ENCODE measurements at places on chromosomes 12 and 14.

DNA sequence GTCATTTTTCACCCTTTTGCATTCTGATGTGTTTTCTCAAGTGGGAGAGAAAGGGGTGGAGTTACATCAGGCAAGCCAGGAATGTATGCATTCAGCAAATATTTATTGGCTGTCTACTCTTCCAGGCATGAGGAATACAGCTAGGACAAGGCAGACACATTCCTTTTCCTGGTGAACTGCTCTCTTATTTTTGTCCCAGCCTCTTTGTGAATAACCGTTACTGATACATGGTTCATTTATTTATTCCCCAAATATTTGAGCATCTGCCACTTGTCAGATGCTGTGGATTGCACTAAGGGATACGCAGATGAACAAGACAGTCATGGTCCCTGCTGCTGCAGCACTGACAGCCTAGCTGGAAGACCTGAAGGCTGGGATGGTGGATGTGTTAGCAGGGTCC lies 6.1 kb downstream of the PELI2 start:
- DNase-seq, result no peak

GRCh38 chr12:94798113-94798512 lies 147.8 kb upstream of the TMCC3 start:
- no peak for DNase-seq

- no peak for DNase-seq
Observed at GRCh38 chr12:12628013-12628412, 16.3 kb downstream of the CREBL2 start.

- DNase-seq, result no peak
Observed at GRCh38 chr12:50085615-50086072, 502 bp downstream of the SMARCD1 start.

GRCh38 chr12:124443931-124444712 lies 123.3 kb downstream of the NCOR2 start:
- no peak for DNase-seq

- no peak for DNase-seq
Observed at GRCh38 chr12:23752245-23752644, 197.2 kb downstream of the SOX5 start.

DNA sequence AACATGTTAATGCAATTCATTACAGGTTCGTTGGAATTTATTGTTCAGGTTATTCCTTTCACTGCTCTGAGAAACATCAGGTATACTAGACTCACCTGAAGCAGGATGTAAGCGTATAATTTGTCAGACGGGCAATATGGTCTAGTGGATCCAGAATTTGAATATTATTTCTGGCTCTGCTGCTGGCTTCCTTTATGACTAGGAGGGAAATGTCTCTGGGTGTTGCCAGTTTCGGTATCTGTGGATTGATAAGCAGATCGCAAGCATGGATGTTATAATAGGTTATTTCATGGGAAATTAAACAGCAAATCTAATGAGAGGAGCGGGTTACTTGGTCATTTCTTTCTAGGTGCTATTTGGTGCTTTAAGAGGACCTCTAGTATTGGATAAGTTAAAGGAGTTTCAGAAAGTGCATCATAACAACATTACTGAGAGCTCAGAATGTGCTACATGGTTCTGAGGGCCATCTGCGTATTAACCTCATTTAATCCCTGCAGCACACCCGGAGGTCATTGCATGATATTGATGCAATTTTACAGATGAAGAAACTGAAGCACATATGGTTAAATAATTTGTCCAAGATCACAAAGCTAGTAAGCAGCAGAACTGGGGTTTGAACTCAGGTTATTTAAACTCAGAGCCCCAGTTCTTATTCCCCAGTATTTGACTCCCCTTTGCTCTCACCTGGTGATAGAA lies 47.3 kb upstream of the BCAT1 start:
- DNase-seq, result no peak

- DNase-seq, result no peak
Observed at GRCh38 chr12:93573552-93574223, 1.2 kb downstream of the SOCS2 start.

- no peak for DNase-seq
Observed at GRCh38 chr14:48786498-48786897, 799.7 kb downstream of the RPS29 start.

DNA sequence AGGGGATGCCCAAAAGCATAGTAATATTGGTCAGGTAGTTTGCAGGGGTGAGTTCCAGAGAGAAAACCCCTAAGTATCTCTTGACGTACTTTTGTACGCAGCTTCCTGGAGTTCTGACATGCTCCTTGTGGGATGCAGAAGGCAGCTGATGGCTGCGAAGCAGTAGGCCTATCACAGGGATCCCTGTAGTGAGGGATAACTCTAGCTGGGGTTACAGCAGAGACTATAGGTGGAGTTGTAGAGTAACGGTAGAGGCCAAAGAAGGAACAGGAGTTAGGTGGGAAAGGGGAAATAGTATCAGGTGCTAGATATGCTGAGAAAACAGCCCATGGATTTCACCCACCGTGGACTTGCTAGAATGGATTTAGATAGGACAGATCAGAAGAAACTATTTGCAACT lies 37.3 kb downstream of the MGST1 start:
- no peak for DNase-seq

GRCh38 chr14:22886500-22887259 lies 3.7 kb downstream of the REM2 start:
- peak; percentile 65 for DNase-seq

DNA sequence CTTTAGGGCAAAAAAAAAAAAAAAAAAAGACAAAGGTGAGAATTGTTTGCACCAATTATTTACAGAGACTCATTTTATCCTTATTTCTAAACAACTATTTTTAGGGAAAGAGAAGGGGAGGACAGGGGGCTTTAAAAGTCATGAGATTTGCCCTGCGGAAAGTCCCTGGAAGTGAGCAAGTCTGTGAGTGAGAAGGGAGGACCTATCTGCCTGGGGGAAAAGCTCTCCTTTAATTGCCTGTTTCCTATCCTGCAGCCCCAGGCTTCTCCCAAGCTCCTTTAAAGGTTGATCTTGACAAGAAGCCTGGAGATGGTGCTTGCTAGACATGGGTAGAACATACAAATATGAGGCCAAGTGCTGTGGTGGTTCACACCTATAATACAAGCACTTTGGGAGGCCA lies 8.3 kb upstream of the CHST11 start:
- DNase-seq, result no peak

GRCh38 chr12:108772247-108772646 lies 40.9 kb upstream of the CORO1C start:
- DNase-seq, result no peak

DNA sequence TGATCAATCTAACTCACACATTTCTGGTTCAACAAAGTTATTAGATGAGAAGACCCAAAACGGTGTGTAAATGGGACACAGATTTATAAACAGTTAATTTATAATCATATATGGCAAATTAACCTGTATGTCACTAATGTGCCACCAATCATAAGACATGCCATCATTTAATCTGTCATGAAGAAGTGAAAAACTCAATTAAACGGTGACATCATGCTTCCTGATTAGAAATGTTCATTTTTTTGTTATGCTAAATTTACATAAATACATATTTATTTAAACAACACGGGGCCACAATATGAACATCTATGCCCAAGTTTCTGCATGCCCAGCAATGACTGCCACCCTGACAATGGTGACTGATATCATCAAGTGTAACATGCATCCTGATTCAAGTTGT lies 164.1 kb upstream of the EEA1 start:
- no peak for DNase-seq

GRCh38 chr14:89359477-89360222 lies 57.4 kb downstream of the FOXN3 start:
- DNase-seq, result no peak

GRCh38 chr14:52951681-52952554 lies 1.1 kb upstream of the FERMT2 start:
- DNase-seq, result no peak

Measured in stimulated activated CD4-positive, alpha-beta T cell treated with anti-CD3 and anti-CD28 coated beads, TNF-alpha, amount 100 ng/mL, for 48 hours (primary cell).